Activated effector memory CD4-positive, alpha-beta T cell treated with anti-CD3 and anti-CD28 coated beads, Interleukin-2, amount 50 U/mL, for 16 hours (primary cell): ENCODE measurements at places on chromosomes 4 and X.
A peak's percentile ranks its signal among the peaks of the same experiment; 100 is the strongest.

GRCh38 chr4:53355930-53356521, 9.8 kb downstream of the SCFD2 start:
- no peak for DNase-seq

DNA sequence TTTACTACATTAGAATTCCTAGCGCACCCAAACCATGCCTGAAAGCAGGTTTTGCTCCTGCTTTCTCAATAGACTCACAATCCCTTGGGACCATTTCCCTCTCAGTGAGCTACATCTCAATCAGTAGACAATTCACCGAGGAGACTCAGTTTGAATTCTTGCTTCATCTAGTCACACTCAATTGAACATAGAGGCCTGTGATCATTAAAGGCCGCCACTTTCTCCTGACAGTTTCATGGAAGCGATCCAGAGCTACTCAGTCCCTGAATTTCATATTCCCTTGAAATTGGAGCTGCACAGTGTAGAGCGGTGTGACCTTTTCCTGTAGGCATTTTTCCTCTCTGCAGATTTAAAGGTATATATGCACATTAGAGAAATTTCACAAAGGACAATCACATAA, 193.9 kb upstream of the SPOCK3 start:
- DNase-seq = no peak

GRCh38 chr4:12286351-12286750, 857.7 kb upstream of the HS3ST1 start:
- no peak for DNase-seq

DNA sequence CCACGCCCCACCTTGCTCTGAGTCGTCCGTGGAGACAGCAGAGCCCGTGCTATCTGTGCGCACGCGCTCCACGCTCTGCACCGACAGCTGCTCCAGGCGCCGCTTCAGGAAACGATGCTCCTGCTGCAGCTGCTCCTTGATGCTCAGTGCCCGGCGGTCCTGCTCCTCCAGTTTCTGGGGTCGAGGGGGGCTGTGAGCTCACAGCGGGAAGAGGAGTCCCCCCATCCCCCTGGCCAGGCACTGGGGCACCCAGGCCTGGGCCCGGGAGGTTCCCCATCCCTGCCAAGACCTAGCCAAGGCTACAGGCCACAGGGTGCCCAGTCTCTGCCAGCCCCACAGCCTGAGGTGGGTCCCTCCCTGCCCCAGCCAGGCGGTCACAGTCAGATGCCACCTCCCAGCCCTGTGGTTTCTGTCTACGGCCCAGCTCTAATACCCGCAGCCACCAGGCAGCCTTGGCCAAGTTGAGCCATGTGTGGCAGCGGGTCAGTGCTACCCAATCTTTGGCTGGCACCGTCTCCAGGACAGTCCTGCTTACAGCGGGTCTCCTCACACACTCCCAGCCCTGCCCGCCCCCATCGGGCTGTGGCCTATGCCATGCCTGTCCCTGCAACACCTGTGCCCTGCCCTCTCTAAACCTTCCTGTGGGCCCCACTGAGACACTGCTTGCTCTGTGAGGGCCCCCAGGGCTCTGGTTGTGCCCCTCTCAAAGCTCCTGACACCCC, 9.3 kb upstream of the HAUS3 start:
- DNase-seq = peak; percentile 59

DNA sequence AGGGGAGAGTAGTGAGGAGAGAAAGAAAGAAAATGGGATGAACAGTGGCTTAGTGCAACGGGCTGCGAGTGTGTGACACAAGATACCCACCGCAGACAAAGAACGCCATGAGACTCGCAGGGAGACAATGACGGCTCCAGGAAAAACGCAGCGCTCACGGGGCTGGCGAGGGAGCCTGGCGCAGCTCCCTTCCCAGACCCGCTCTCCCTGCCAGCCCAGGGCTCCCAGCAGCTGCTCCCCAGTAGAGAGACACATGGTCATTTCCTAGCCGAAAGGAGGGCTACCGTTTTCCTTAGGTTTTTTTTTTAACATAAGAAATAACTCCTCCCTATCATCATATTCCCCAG, 149.5 kb downstream of the MAML3 start:
- DNase-seq = no peak

GRCh38 chrX:118655561-118656246, 71.7 kb upstream of the IL13RA1 start:
- no peak for DNase-seq

- peak; percentile 70 for DNase-seq
These were observed 24.3 kb upstream of the SRD5A3 start for GRCh38 chr4:55321707-55322264.

GRCh38 chr4:166657261-166657660, 577.0 kb downstream of the SPOCK3 start:
- DNase-seq = no peak

GRCh38 chrX:115642895-115643530, 82.0 kb downstream of the PLS3 start:
- DNase-seq = no peak

- DNase-seq = no peak
These were observed 66.9 kb upstream of the WDR1 start for GRCh38 chr4:10183462-10183861.

- DNase-seq = no peak
These were observed 1344.5 kb upstream of the PCDH7 start for GRCh38 chr4:29375716-29376115.

- DNase-seq = no peak
These were observed 1830.2 kb downstream of the STIM2 start for GRCh38 chr4:28690890-28691289.

- DNase-seq = no peak
These were observed 3.8 kb downstream of the MSN start for GRCh38 chrX:65671286-65671685.

DNA sequence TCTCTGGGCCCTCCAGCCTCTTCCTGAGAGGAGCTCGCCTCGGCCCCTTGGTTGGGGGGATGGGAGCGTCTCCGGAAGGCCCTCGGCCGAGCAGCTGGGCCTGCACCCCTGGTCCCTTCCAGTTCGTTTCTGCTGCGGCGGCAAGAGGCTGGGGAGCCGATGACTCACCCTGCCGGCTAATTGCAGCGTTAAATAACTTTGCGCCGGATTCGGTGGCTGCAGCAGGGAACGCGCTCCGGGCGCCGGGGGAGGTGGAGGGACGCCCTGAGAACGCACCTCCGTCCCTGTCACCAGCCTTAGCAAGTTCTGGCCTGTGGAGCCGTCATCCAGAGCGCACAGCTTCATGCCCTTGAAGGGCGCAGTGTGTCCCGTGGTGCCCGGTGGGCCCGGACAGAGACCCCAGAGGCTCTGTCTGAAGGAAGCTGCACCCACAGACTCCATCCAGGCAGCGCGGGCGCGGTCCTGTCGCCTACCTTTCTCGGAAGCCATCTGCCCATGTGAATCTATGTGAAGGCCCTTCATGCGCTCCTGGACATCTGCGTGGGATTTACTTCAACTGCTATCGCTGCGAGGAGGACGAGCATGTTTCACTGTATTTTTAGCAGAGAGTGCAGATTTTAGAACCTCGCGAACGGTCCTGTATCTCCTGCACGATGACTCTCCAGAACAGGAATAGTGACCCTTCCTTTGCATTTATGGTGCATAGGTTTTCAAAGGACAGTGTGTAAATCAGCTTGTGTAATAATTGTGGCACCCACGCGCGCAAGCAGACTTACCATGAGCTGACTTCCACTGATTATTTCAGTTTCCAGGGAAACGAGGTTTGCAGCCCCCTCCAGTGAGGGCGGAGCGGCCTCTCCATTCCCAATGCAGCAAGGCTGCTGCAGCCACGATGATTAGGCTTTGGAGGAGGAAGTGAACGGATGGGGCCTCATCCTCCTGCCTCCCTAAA, 1.7 kb upstream of the TMEM271 start:
- peak; percentile 58 for DNase-seq

- DNase-seq = no peak
These were observed 88.2 kb downstream of the PHOX2B start for GRCh38 chr4:41660352-41660751.

DNA sequence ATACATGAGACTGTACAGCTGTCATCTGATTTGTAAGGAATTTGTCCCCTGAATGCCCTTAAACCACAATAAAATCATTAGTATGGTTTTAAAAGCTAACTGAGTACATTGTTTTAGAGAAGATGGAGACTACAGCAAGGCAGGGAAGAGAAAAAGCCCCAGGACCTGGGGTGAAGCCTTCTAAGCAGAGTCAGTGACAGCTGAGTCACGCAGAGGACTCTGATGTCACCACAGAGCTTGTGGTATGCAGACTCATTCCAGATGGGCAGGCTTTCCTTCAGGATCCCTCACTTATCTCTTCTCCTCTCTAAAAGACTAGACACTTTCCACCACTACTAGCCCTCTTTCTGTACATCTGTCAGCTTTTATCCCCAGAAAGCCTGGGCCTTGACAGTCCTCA, 97.1 kb upstream of the ATOH1 start:
- DNase-seq = no peak

GRCh38 chr4:168221301-168221700, 97.3 kb downstream of the DDX60 start:
- no peak for DNase-seq

DNA sequence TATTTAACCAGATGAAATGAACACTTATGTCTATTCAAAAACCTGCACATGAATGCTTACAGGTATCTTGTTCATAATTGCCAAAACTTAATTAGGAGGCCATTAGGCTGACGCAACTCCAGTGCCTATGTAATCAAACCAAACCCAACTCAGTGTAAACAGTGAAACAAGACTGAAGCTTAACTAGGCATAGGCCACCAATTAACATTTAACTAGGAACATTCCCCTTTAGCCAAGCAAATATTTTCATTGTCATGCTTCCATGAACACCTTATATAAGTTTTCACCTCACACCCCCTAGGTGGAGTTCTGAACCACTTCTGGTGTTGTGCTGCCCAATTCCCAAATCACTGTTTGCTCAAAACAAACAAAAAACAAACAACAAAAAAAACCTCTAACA, 686.0 kb downstream of the STPG2 start:
- no peak for DNase-seq

- DNase-seq = no peak
These were observed 26.7 kb upstream of the C1QTNF7 start for GRCh38 chr4:15400981-15401671.

GRCh38 chr4:44150091-44150576, 298.5 kb downstream of the KCTD8 start:
- no peak for DNase-seq

GRCh38 chrX:120568609-120569008, 7.8 kb upstream of the CUL4B start:
- no peak for DNase-seq

- DNase-seq = no peak
These were observed 87.9 kb downstream of the PDK3 start for GRCh38 chrX:24553011-24553410.

- DNase-seq = no peak
These were observed 34.6 kb upstream of the MTM1 start for GRCh38 chrX:150533863-150534262.

DNA sequence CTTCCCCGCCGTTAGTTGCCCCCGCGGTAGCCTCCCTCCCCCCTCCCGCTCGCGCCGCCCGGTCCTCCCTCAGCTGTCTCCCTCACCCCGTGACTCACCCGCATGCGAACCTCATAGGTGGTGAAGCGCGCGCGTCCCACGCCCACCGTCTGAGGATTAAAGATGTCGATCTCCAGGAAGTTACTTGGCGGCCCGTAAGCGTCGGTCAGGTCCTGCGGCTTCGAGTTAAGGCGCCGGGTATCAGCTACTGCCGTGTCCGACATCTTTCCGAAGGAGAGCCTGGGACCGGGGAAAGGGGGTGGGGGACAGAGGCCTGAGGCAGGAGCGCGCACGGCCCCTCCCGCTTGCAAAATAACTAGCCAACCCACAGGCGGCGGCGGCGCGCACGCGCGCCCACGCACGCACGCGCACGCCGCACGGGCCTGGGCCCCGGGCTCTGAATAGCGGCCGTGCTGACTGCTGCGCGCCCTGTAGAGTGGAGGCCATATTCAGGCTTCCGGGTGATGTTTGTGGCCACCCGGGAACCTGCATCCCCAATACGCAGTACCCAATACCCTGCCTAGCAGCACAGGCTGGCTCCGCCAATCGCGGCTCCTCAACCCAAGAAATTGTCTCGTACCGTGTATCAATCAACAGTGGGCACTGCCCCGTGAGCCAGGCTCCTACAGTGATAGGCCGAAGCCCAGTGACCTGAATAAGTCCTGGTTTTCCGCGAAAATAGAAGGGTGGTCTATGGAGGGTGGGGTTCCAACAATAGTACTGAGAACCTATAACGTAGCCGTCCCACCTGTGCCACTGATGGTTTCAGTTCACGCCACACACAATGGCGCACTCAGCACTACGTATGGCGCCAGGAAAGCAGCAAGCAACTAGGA, at the start of gene SNX12:
Gene SNX12, minus strand, starts transcription at position 291 of the 875 bp plus-strand sequence. Its CDS starts 28 bp downstream, at position 263.
- DNase-seq = peak; percentile 94

DNA sequence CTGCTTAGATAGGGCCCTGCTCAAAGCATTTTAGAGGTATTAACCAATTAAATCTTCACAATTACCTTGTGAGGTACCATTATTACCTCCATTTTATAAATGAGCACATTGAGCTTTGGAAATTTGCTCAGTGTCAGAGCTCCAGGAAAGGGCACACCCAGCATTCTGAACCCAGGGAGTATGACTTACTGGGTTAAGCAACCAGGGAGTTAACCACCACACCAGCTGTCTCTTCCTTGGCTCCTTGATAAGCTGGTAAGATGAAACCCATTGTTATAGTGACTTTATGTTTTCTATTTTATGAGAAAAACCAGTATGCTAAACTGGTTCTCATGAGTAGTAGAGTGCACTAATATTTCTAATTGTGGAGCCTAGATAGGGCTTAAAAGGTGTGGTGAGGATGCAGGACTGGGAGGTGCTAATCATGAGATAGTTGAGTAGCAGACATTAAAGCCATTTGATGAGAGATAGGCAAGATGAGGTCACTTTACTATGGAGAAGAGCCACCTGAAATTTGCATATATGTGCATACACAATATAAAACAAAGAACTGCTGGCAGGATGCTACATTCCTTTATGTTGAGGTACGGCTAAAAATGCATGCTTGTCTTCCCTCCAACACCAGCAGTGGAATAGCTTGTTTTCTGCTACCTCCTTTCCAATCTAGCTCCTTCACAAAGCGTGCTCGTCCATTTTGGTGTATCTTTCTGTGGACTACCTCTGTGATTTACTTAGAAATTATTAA, 556.1 kb downstream of the SPRY1 start:
- DNase-seq = no peak

- no peak for DNase-seq
These were observed 104.8 kb downstream of the DLG3 start for GRCh38 chrX:70549429-70549828.

DNA sequence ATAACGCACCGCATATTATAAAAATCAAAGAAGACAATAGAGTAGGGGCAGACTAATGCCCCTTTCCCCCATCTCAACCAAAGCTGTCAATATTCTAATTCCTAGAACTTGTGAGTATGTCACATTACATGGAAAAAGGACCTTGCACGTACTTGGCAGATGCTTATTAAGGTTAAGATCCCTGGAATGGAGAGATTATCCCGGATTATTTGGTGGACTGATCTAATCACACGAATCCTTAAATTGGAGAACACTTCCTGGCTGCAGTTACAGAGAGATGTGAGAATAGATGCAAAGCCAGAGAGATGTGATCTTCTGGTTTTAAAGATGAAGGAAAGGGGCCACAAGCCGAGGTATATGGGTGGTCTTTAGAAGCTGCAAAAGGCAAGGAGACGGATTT, 548.7 kb downstream of the SPRY1 start:
- no peak for DNase-seq
